ENCODE measurements at places on chromosomes 2 and 18. TPM values are rescaled to one million over a fixed set of nuclear protein-coding genes. Genes with fewer than 3 reads are reported as not detected.

DNA sequence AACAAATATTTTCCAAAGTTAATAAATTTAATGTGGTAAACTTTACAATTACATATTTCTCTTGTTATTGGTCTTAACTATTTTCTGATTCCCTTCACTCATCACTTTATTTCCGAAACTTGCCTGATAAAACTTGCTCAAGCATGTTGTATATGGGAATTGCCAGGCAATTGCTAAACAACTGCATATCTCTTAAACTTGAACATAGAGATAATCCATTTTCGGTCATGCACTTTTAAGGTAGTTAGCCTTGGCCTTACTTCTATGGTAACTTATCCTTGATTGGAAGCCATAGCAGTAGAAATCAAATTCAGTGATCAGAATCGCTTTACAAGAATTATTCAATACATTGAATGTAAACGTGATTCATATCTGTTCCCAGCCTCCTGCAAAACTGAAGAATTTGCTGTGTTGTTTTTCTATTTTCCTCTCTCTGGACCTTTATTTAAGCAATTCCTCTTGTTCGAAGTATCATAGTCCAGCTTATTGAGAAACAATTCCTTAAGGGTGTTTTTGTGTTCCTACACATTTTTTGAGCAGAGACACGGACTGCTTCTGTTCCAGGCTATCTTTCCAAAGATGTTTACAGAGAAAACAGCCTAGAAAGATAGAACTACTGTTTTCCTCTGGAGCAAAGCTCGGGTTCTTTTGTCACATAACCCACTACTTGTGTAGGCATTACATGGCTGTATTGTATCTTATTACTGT, 674.3 kb downstream of the IRS1 start:
- H3K27ac ChIP-seq: peak overlapping the region; percentile 16
- H3K4me3 ChIP-seq: no peak overlapping the region
- peaks cover 4% of the 10 kb centered on the region for H3K4me1 ChIP-seq
- no peaks in the 10 kb centered on the region for H3K36me3 ChIP-seq
- no peaks in the 10 kb centered on the region for H3K27me3 ChIP-seq

FASTKD2 gene
- 70.3 TPM for total RNA-seq

DNA sequence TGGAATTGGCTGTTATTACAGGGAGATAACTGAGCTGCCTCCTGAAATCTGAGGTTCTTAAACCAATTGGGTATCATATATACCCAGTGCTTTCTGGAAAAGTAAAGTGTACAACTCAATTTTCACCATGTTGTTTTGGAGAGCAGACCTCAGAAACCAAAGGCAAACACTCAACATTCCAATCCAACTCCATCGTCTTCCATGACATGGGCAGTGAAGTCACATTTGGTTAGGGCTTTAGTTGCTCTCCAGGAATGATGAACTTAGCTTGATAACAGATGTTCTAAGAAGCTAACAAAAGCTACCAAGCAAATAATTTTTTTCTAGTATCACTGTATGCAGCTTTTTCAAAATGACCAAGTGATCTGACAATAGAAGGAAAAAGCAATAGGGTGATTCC, 107.0 kb upstream of the SLC35G4 start:
- DNase-seq: peak; percentile 83
- peaks cover 2% of the 10 kb centered on the region for H3K4me1 ChIP-seq
- H3K4me3 ChIP-seq: no peak overlapping the region
- no peaks in the 10 kb centered on the region for H3K27me3 ChIP-seq

DNA sequence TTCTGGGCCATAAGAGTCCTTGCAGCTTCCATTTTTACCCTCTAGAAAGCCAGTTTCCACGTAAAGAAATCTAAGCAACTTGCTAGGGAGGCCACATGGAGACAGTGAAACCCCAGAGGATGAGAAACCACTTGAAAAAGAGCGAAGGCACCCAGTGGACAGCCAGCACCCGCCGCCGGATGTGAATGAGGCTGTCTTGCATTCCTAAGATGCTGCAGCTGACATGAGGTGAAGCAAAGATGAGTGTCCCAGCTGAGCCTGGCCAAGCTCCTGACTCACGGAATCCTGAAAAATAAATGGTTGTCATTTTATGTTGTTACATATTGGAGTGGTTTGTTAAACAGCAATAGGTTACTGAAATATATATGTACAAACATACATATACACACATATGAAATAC, 65.9 kb upstream of the STPG4 start:
- H3K27me3 ChIP-seq: no peaks in the 10 kb centered on the region
- H3K4me1 ChIP-seq: peaks cover 23% of the 10 kb centered on the region
- H3K27ac ChIP-seq: peak overlapping the region; percentile 32

GRCh38 chr2:185044323-185044874, 446.1 kb downstream of the ZNF804A start:
- no peak overlapping the region for H3K27ac ChIP-seq
- no peaks in the 10 kb centered on the region for H3K27me3 ChIP-seq
- H3K4me1 ChIP-seq: no peaks in the 10 kb centered on the region
- H3K36me3 ChIP-seq: no peaks in the 10 kb centered on the region

DNA sequence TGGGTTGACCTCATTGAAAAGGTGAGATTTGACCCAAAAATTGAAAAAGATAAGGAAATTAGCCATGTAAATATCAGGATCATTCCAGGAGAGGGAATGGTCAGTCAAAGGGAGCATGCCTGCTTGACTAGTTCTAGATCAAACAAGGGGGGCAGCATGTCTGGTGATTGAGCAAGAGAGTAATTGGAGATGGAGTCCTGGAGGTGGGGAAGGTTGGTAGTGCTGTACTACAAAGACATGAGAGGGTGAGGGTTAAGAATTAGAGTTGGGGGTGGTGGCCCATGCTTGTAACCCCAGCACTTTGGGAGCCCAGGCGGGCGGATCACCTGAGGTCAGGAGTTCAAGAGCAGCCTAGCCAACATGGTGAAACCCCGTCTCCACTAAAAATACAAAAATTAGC, 2.0 kb downstream of the MRPL30 start:
- peaks cover 4% of the 10 kb centered on the region for H3K36me3 ChIP-seq
- no peaks in the 10 kb centered on the region for H3K27me3 ChIP-seq
- DNase-seq: peak; percentile 4
- H3K27ac ChIP-seq: no peak overlapping the region
- H3K4me3 ChIP-seq: no peak overlapping the region
- H3K4me1 ChIP-seq: no peaks in the 10 kb centered on the region
